Activated CD4-positive, alpha-beta T cell treated with anti-CD3 and anti-CD28 coated beads, Interleukin-2, amount 50 U/mL, for 24 hours (primary cell): ENCODE measurements at places on chromosomes 7 and 10.

DNA sequence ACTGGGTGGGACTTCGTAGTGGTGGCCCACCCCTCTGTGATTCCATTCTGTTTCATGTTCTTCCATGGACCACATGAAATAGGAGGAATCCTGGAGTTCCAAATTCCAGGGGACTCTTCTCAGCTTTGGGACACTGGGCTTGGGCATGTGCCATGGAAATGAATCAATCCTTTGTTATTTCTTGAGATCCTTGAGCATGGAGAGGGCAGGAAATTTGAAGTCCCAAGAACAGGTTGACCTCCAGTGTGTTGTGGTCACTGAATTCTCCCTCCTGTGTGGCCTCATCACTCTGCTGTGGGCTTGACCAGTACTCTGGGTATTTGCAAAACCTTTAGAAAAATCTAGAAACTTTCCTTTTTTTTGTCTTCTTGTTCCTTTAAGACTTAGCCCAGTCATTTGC is 22.7 kb downstream of the TACR2 start:
- DNase-seq = no peak

DNA sequence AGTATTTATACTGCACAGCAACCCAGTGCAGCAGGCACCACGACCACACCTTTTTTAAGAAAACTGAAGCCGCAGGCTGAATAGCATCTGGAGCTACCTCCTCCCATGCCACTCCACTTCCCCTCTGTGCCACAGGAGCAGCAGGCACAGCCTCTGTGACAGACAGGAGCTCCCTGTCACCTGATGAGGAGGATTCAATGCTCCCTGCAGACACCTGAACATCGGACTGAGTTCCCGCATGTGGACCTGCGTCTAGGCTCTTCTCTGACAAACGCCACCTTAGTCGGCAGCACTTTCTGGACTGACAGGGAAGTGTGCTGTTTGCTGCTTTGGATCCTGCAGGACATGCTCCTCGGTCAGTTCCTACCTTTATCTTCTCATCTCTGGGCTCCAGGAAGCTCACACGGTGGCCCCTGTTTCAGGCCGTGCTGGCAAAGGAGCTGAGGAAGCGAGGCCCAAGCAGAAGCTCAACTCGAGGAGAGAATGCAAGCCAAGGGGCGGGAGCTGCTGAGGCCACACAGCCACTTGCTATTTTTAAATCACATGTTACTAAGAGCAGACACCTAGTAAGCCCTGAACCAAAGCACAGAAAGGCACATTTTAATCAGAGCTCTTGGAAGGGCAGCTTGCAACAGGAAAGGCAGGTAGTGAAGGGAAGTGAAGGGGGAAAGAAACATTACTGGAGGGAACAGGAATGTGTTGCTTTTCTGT is 56.6 kb downstream of the VOPP1 start:
- DNase-seq = no peak

GRCh38 chr10:62373639-62373994 is 552 bp upstream of the ZNF365 start:
- no peak for DNase-seq

DNA sequence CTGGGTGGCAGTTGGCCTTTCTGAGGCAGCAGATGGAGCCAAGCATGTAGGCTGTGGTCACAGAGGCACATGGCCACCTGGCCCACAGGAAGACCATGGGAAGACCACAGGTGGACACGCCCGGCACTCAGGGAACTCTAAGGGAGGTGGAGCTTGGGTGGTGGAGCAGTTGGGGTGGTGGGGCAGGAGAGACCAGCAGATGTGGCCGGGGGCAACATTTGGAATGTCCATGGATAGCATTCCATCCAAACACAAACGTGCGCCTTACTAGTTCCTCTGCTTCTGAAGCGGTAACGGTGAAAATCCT is 290.9 kb downstream of the PTPRN2 start:
- DNase-seq = no peak

DNA sequence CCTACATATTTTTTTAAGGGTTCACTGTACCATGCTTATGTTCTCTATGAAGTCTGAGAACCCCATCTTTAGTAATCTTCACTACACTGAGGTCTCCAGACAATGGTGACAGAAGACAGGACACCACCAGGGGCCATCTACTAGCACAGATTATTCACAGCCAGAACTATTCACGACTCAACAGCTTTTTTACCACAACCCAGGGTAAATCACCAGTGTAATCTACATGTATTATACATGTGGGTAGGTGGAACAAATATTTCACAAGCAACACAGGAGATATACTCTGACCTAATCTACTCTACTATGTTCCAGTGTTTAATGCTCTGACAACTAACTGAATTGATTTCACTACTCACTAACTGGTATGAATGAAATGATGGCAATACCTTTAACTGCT is 136.1 kb downstream of the ELMO1 start:
- DNase-seq = no peak

- no peak for DNase-seq
These were observed 182.8 kb downstream of the MAD1L1 start for GRCh38 chr7:2049782-2050510.
